ENCODE measurements at places on chromosomes 1 and 21.

DNA sequence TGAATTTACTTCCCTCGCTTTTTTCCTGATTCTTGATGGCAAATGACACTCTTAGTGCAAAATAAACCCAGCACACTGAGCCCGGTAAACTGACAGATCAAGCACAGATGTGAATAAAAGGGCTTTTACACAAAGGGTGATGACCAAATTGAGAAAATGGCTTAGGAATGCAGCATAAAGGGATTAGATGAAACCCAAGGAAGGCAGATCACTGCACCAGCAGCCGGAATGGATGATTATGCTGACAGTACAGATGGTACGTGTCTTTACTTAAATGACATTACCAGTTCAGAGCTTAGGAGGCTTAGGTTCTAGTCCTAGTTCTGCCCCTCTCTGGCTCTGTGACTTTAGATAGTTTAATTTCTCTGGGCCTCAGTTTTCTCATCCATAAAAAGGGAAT, 12.0 kb downstream of the PKP1 start:
- DNase-seq: no peak

GRCh38 chr21:45074048-45074817, at the start of gene ADARB1:
Gene ADARB1 (plus strand): TSS chr21:45074580. CDS start chr21:45171657, 97,077 bp downstream.
- peak; percentile 39 for DNase-seq

DNA sequence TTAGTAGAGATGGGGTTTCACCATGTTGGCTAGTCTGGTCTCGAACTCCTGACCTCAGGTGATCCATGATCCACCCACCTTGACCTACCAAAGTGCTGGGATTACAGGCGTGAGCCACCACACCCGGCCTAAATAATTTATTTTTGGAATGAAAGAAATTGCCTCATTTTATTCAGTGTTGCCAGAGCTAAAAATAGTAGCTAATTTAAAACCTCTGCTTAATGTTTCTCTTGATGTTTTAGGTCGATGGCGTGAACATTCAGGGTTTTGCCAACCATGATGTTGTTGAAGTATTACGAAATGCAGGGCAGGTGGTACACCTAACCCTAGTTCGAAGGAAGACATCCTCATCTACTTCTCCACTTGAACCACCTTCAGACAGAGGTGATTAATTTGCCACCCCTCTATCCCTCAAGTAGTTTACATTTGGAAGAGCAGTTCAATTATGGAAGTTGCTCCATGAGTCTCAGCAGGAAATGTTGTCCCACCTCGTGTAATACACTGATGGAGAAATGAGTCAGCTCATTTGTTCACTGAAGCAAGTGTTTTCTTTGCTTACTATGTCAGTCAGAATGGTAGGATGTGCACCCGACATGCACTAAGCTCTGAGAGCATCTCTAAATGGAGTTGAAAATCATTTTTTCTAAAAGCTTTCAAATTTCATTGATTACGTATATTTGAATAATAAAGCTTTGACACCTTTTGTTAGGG, 54.9 kb downstream of the PATJ start:
- no peak for DNase-seq

DNA sequence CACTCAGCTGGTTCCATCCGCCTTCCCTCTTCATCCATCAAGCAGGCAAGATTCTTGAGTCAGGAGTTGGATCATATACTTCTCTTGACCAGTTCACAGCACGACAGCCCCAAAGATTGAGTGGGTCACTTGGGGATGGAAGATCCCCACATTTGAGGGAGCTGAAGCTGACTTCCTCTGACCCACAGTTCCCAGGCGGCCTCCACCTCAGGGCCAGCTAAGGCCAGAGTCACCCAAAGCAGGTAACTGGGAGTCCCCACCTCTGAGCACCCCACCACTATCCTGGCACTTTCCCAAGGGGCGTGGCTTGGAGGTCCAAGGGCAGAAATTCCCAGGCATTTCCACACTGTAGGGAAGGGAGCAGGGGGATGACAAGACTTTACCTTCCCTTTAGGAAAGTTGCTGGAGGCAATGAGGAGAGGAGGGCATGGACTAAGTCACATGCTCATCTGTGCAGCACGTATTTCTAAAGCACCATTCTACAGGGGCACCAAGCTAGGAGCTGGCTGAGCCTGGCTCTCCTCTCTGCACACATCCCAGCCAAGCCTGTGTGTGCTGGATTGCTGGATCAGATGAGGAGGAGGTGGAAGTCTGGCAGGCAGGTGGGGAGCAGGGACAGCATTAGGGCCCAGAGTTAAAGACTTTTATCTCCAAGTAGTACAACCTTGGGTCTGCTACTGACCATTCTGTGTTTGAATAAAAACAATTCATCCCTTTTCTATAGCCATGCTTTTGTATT, 1.3 kb upstream of the RD3 start:
- DNase-seq: no peak

GRCh38 chr1:184299406-184299790, 87.4 kb upstream of the C1orf21 start:
- peak; percentile 91 for DNase-seq

DNA sequence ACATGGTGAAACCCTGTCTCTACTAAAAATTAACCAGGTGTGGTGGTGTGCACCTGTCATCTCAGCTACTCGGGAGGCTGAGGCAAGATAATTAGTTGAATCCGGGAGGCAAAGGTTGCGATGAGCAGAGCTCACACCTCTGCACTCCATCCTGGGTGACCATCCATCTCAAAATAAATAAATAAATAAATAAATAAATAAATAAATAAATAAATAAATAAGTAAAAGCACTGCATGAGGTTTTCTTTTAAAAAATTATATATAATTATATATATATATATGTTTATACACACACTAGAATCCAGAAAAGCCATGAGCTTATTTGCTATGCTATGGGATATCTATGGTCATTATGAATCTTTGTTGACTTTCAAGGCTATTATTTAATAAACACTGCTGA, 2.4 kb downstream of the AMPD1 start:
- DNase-seq: no peak

All from fibroblast of mammary gland (primary cell).